ENCODE measurements at places on chromosomes 7 and 10.

DNA sequence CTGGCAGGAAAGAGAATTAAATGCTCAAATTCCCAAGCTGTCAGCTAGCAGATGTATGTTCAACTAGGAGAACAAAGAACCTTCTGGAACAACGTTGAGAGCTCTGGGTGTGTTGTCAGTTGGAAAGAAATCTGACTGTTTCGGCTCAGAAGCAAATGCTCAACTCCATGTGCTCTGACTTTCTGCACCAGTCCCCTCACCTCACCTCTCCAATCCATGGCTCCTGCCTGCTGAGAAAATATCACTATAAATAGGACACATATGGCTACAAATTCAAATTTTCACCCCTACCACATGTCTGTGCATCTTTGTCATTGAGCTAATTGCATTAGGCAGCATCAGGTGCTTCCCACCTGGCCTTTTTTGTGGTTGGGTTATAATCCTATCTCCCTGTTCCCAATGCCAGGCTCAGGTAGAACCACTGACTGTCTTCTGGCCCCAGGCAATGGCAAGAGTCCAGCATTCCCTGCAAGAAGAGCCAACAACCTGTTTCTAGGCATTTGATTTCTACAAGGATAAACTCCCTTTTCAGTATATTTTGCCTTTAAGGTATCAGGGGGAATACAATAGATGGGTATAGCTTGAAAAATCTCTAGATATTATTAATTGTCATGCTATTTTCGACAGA lies 142.6 kb upstream of the LSM8 start:
- no peaks in the 10 kb centered on the region for H3K27me3 ChIP-seq
- H3K36me3 ChIP-seq: no peaks in the 10 kb centered on the region
- H3K4me1 ChIP-seq: peaks cover 20% of the 10 kb centered on the region
- H3K4me3 ChIP-seq: no peak overlapping the region
- ATAC-seq: no peak
- no peak overlapping the region for H3K27ac ChIP-seq

DNA sequence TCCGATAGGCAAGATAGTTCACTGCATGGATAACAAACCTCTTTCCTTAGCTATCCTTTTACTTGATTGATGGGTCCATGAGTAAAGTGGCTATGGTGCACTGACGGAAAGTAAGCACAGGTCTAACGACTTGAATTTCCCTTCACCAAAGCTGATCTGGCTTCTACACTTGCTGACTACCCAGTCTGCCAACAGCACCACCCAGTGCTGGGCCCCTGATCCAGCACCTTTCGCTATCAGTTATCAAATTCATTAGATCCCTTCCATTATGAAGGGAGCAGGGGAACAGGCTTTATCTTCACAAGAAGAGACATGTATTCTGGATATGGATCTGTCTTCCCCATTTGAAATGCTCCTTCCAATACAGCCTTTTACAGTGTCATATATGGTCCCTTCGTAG lies 855.9 kb downstream of the GRID1 start:
- no peak overlapping the region for H3K27ac ChIP-seq
- H3K4me1 ChIP-seq: no peaks in the 10 kb centered on the region
- H3K4me3 ChIP-seq: no peak overlapping the region
- no peaks in the 10 kb centered on the region for H3K27me3 ChIP-seq
- no peak for ATAC-seq

- no peak overlapping the region for H3K4me3 ChIP-seq
- no peaks in the 10 kb centered on the region for H3K36me3 ChIP-seq
- H3K27me3 ChIP-seq: peaks cover 35% of the 10 kb centered on the region
- no peaks in the 10 kb centered on the region for H3K4me1 ChIP-seq
- no peak overlapping the region for H3K27ac ChIP-seq
- ATAC-seq: no peak
Measured at GRCh38 chr7:55052081-55052480, 33.3 kb downstream of the EGFR start.

- no peak for ATAC-seq
- peaks cover 81% of the 10 kb centered on the region for H3K27me3 ChIP-seq
- H3K4me1 ChIP-seq: peaks cover 33% of the 10 kb centered on the region
- H3K27ac ChIP-seq: no peak overlapping the region
Measured at GRCh38 chr10:110151971-110152370, 55.4 kb upstream of the MXI1 start.

GRCh38 chr7:25517906-25518305 lies 289.6 kb upstream of the NPVF start:
- H3K27me3 ChIP-seq: no peaks in the 10 kb centered on the region
- no peak overlapping the region for H3K4me3 ChIP-seq
- no peak overlapping the region for H3K27ac ChIP-seq
- peaks cover 9% of the 10 kb centered on the region for H3K4me1 ChIP-seq

- ATAC-seq: no peak
- peak overlapping the region; percentile 15 for H3K27ac ChIP-seq
- H3K4me3 ChIP-seq: no peak overlapping the region
Measured at GRCh38 chr7:44700322-44700721, 48.3 kb upstream of the ZMIZ2 start.

DNA sequence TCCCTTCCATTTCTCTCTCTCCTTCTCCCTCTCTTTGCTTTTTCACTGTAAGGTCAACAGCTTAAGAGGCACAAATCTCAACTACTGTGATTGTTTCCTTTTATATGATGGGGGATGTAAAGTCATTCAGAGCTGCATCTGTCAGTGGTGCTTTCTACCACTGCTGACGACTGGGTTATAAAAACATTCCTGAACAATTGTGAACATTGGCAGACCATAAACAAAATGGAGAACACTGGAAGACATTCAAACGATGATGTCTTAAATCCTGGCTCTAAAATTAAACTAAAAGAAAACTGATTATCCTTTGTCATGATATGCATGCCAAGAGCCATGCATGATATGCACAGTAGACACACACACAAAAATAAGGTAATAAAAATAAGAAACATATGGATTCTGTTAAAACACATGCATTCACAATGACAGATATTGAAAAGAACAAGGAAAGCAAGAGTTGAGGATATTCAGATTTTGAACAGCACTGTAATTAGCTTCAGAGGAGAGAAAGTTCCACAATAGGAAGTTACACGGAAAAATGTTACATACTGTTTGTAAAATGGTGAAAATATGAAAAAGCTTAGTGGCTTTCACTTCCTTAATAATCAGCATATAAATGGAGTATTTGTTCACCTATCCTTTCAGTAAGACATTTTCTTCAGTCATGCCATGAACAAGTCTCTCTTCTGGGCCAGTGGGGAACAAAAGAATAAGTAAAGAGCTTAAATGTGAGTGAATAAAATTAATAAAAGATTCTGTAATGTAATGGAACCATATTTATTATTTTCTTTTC lies 89.2 kb downstream of the RNLS start:
- no peak overlapping the region for H3K27ac ChIP-seq
- H3K4me1 ChIP-seq: peaks cover 47% of the 10 kb centered on the region
- ATAC-seq: peak; percentile 53

DNA sequence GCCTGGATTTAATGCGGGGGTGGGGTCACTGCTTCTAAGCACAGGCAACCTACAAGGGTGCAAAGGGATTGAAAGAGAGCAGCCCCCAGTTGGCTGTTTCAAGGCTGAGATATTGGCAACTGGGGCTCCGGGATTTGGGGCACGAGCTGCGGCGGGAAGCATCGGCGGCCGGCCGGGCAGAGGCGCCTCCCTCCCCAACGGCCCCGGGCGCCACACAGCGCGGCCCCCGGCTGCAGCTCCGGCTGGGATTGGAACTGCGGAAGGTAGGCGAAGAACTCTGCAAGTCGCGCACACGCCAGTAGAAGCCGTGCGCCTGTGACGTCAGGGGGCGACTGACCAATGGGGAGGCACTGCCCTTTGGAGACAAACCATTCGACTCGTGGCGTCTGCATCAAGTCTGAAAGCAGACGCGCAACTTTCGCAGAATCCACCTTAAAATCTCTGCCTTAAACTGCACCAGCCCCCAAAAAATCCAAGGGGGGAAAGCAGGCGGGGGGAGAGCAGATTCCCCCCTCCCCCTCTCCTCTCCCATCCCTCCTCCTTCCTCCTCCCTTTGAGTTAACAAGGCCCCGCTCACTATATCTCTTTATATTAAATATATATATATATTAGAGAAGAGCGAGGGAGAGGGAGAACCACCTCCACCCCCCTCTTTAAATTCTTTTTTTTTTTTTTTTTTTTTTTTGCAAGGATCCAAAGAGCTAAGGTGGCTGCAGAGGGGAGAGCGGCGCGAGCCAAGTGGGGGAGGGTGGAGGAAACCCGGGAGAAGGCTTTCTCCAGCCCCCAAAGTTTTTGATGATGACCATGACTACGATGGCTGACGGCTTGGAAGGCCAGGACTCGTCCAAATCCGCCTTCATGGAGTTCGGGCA lies at the start of gene DLX6:
Gene DLX6, plus strand, starts transcription at position 371 of the 872 bp plus-strand sequence. Its CDS starts 425 bp downstream, at position 796.
- peaks cover 94% of the 10 kb centered on the region for H3K27me3 ChIP-seq
- H3K27ac ChIP-seq: no peak within 1 kb of the TSS
- H3K36me3 ChIP-seq: no peaks in the 10 kb centered on the region
- H3K4me1 ChIP-seq: peaks cover 17% of the 10 kb centered on the region
- H3K4me3 ChIP-seq: peak within 1 kb of the TSS; percentile 60
- no peak for ATAC-seq

GRCh38 chr10:72061491-72061890 lies 26.9 kb downstream of the SPOCK2 start:
- peaks cover 31% of the 10 kb centered on the region for H3K4me1 ChIP-seq
- no peak overlapping the region for H3K27ac ChIP-seq
- no peak for ATAC-seq
- no peaks in the 10 kb centered on the region for H3K27me3 ChIP-seq
- H3K36me3 ChIP-seq: peaks cover 25% of the 10 kb centered on the region
- no peak overlapping the region for H3K4me3 ChIP-seq
